Fibroblast of the aortic adventitia (primary cell): ENCODE measurements at places on chromosomes 12 and 14.
A peak's percentile ranks its signal among the peaks of the same experiment; 100 is the strongest.

GRCh38 chr12:84919271-84919670, 6.7 kb upstream of the SLC6A15 start:
- peak; percentile 9 for DNase-seq

DNA sequence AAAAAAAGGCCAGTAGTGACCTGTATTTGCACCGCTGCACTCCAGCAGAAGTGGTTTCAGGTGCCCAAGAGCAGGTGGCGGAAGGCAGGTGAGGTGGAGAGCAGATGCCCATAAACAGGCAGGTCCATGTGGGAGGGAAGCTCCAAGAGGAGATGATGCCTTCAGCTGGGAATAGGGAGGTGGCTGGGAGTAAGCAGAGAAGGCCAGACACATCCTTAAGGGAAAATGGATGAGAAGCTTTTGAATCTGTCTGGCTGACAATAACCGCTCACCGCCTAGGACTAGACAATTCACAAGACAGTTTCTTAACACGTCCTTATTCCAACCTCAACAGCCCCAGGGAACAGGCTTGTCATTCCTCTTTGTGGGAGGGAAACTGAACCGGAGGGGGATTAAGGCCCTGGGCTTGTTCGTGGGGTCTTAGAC, 43.9 kb upstream of the PLEKHG6 start:
- DNase-seq, result no peak

- DNase-seq, result no peak
Observed at GRCh38 chr14:24139272-24139934, 2.0 kb downstream of the EMC9 start.

- no peak for DNase-seq
Observed at GRCh38 chr12:59763835-59764234, 168.0 kb downstream of the SLC16A7 start.

DNA sequence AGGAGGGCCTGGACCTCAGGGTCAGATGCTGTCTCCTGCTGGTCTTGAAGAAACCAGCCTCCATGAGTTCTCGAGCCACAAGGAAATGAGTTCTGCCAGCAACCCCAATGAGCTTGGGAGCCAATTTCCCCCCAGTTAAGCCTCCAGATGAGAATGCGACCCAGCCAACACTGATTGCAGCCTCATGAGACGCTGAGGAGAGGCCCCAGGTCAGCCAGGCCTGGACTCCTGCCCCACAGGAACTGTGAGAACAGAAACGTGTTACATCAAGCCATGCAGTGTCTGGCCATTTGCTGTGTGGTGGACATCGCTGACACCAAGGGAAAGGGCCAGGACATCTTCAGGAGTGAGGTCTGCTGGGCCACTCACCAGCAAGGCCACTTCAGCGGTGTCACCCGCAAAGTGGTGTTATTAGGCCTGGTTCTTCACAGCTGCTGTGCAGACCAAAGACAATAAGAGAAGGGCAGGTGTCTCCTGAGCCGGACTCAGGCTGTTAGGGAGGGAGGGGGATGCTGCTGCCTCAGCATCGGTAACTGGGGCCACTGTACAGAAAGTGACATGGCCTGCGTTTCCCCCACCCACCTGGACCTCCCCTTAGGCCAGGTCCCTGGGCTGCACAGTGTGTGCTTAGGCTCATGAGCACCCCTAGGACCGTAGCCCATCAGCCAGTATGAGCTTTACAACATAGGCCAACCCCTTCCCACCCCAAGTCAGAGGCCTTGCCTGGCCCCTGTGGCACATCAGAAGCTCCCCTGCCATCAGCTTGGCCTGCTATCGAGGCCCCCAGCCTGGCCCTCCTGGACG, 272.4 kb upstream of the RTL1 start:
- DNase-seq, result no peak

DNA sequence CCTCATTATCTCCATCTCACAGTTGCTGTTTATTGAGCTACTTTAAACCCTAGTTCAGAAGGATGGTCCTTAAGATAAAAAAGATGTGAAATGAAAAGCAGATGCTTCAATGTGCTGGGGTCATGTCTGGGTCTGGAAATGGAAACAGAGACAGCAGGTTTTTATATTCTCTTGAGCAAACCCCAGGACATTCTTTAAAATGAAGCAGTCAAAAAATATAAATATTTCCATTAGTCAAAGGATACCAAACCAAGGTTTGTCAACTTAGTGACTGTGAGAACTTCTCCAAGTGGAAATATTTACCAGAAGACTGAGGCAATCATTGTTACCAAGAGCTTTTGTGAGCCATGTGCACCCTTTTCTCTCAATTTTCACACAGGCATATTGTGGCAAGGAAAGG, 102.5 kb upstream of the DIO2 start:
- DNase-seq, result no peak

GRCh38 chr14:87805315-87805723, 187.7 kb downstream of the GALC start:
- DNase-seq, result peak; percentile 52
